ENCODE measurements at places on chromosomes 6 and 20.

- no peak for DNase-seq
Observed at GRCh38 chr6:145489583-145489982, 245.7 kb downstream of the EPM2A start.

- no peak for DNase-seq
Observed at GRCh38 chr6:87766211-87766610, 64.2 kb upstream of the AKIRIN2 start.

GRCh38 chr6:157595768-157596167, 214.8 kb downstream of the ZDHHC14 start:
- DNase-seq = no peak

DNA sequence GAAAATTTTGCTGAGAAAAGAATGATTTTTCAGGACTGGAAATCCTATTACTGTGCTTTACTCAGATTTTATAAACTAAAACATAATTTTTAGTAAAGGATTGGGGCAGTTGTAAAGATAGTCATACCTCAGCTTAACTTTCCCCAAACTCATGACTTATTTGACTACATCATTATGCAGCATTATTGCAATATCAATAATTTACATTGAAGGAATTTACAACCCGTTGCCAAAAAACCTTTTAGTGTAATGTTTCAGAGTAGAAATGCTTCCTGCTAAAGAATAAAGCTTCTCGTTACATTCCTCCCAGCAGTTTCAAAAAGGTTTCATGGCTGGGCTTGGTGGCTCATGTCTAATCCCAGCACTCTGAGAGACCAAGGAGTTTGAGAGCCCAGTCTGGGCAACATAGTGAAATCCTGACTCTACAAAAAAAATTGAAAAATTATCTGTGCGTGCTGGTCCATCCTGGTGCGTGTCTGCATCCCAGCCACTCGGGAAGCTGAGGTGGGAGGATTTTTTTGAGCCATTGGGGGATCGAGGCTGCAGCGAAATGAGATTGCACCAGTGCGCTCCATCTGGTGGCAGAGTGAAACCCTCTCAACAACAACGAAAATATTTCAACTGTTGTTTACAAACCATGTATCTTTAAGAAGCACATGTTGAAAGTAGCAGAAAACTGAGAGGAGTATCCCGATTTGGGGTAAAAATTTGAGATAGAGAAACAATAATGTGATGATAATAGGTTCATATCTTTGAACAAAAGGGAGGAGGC, 4.4 kb downstream of the AMD1 start:
- no peak for DNase-seq

GRCh38 chr6:26183237-26183580, 96.0 kb downstream of the HFE start:
- no peak for DNase-seq

DNA sequence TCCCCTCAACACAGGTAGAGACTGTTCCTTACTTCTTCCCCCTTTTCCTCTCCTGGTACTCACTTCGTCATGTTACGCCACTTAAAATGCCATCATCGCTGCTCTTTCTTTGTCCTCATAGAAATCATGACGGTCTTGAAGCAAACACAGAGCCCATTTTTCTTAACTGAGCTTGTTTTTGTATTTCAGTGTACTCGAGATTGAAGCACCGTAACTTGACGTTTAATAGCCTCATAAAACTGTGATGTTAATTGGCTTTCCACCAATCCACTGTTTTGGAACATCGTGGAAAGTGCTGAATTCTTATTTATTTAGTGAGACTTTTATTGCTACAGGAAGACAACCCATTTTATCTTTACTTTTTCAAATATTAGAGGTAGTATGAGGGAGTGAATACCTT, 38.7 kb downstream of the DUSP22 start:
- DNase-seq = no peak

GRCh38 chr6:141321493-141322347, 811.0 kb upstream of the GJE1 start:
- DNase-seq = no peak

DNA sequence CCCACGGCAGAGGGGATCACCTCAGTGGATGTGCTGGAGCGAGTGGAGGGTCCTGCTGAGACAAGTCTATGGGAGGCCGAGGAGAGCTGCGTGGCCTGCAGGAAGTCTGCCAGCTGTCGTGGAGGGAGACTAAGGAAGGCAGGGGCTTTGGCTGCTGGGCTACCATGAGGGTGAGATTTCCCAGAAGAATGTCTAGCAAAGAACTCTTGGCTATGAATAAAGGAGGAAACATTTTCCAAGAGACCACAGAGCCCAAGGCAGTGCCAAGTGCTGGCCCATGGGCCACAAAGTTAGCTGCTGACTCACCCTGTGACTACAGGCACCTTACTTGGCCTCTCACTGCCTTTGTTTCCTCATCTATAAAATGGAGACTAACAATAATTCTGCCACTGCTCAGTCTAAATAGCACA, 73.4 kb downstream of the PRDM1 start:
- no peak for DNase-seq

DNA sequence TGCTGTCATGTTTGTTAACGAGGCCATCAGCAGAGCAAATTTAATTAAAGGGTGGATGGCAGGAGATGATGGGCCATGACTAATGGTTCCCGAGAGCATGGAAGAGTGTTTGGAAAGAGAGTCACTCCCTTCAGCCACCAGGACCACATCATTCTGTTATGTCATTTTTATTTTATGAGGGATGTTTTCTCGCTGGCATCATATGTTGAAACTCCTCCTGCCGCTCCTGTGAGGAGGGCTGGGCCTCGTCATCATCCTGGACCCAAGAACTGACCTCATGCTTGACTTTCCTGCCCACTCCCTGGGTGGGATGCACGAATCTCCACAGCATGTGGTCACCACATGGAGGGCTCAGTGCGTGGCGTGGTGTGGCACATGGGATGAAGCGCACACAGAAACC, 86.4 kb upstream of the FRMD1 start:
- DNase-seq = no peak

DNA sequence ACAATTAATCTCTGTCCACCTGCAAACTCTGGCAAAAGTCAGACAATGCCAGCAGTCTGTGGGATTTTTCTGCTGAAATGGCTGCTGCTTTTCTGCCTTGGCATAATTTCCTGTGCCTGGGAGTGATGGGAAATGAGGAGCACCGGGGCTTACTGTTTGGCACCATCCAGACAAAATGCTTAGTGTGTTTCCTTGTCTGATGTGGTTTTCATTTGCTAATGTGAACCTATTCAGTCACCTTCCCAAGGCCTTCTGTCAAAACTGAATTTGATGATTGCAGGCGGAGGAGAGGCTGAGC, 56.4 kb downstream of the CDH4 start:
- DNase-seq = no peak

GRCh38 chr6:45803071-45803470, 212.6 kb downstream of the CLIC5 start:
- no peak for DNase-seq

DNA sequence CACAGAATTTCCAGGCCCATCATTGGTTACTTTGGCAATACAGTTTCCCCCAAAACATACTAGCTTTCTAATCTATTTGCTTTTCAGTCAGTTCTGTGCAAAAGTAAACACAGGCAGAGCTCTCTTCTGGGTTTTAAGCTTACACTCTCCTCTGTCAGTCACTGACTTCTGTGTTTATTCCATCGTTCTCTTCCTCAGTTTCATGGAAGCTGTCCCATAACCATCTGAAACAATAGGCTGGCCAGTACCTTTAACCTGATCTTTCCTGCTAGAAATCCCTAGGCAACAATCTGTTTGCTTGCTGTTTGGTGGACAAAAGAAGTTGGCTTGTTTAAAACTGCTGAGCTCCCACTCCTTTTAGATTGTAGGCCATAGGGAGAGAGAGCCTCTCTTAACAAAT, 431.5 kb downstream of the HACE1 start:
- no peak for DNase-seq

DNA sequence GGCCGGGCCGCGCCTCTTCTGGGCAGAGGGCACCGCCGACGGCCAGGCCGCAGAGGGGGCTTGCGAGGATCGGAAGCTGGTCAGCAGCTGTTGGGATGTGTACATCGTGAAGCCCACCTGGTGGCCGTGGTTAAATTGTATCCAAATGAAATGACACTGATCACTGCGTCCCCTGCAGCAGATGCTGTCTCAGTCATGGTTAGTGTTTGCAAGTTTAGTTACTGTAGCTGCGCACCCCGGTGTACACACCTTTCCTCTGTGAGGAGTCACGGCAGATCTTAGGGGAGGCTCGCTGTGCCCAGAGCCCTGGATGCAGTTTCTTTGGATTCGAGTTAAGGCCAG, 653 bp downstream of the NAA20 start:
- DNase-seq = no peak

- no peak for DNase-seq
Observed at GRCh38 chr20:48800177-48800576, 27.6 kb downstream of the PREX1 start.

DNA sequence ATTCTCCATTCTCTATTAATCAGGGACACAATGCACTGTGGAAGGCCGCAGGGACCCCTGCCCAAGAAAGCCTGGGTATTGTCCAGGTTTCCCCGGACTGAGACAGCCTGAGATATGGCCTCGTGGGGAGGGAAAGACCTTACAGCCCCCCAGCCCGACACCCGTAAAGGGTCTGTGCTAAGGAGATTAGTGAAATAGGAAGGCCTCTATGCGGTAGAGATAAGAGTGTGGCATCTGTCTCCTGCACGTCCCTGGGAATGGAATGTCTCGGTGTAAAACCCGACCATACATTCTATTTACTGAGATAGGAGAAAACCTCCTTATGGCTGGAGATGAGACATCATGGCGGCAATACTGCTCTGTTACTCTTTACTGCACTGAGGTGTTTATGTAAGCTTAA, 15.7 kb upstream of the EIF2S2 start:
- no peak for DNase-seq

- DNase-seq = no peak
Observed at GRCh38 chr6:113756290-113756665, 100.9 kb upstream of the MARCKS start.

GRCh38 chr6:165766457-165766856, 103.4 kb upstream of the PDE10A start:
- DNase-seq = no peak

DNA sequence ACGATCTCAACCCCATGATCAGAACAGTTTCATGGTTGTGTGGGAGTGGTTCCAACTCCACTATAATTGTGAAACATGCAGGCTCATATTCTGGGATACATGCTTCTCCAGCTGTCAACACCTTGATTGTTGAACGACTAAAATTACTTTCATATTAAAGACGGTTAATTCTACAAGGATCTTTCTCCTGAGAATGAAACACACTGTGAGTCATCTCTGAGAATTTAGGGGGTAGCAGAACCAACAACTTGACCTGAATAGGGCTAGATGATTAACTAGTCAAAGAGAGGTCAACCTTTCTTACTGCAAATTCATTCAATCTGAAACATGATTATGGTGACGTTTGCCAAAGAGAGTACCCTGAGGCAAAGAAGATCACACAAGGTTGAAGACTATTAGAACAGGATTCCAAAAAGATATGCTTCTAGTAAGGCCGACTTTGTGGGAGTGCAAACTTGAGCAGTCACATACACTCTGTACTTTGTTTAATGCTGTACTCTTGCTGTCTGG, 175.2 kb upstream of the CITED2 start:
- no peak for DNase-seq

GRCh38 chr6:110181131-110182030, 1.2 kb downstream of the CDC40 start:
- no peak for DNase-seq

- no peak for DNase-seq
Observed at GRCh38 chr6:41648070-41648585, 9.9 kb downstream of the MDFI start.

DNA sequence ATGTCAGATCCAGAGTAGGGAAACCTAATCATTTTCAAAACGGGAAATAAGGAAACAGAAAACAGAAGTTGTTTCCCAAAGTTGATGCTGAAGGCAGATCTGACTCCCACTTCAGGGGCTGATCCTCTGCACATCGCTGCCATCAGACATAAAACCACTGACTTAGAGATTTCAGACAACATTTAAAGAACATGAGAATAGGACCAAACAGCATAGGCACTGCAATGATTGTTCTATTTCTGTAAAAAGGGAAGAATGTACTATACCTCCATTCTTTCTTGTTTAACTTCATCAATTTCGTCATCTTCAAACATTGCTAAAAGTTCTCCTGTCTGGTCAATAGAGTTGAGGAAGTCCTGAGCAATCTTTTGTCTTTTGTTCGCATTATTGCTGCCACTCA, 324.7 kb upstream of the RUNX2 start:
- no peak for DNase-seq

- DNase-seq = no peak
Observed at GRCh38 chr20:41694796-41695195, 76.6 kb upstream of the CHD6 start.

DNA sequence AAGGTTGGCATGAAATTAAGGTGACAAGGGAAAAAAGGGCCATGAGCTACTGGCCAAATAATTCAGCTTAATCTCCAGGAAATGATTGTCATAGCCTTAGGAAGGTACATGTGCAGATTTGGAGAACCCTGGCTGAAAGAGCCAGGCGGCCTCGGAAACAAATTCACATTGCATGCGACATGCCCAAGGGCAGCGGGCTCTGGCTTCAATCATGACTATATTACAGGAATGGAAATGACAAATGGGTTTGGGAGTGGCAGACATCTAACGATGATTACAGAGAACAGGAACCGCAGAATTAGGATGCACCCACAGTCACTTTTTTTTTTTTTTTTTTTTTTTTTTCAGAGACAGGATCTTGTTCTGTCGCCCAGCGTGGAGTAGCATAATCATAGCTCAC, 112.4 kb upstream of the SALL4 start:
- no peak for DNase-seq

GRCh38 chr20:10423735-10424134, 10.3 kb downstream of the MKKS start:
- DNase-seq = no peak

DNA sequence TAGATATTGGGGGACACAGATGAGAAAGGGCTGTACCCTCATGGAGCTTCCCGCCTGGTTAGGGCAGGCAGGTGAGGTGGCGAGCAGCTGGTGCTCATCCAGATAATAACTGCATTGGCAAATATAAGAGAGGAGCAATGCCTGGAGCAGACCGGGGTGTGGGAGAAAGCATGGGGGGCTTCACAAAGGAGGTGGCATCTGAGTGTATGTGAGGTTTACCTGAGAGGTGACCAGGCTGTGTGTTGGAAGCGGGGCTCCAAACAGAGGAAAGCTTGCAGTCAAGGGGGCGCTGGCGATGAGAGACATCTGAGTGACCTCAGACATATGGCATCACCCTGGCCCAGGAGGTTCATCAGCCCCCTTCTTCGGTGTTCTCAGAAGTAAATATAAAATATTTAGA, 72.1 kb upstream of the PMEPA1 start:
- DNase-seq = no peak

DNA sequence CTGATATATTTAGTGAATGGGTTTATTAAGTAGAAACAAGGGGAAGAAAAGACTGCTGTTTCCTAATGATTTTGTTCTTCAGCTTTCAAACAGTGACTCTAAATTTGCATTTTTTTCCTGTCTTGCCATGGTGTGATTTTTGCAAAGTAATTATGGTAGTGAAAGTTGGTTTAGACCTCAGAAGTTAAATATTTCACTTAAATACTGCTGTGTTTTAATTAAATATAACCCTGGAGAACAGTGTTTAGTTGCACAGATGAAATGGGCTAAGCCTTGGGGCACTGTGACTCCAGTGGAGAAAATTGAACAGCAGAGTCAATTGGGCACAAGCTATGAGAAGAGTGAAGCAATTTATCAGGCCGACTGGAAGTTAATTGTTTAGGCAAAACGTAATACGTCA, 111.1 kb upstream of the MCHR2 start:
- no peak for DNase-seq

GRCh38 chr6:84447651-84448050, 220.2 kb upstream of the CEP162 start:
- DNase-seq = no peak

All from stimulated activated CD8-positive, alpha-beta memory T cell treated with anti-CD3 and anti-CD28 coated beads, Interleukin-4, amount 100 ng/mL, for 4 hours (primary cell).